ENCODE measurements at places on chromosomes 6 and 20. TPM values are rescaled to one million over a fixed set of nuclear protein-coding genes. Genes with fewer than 3 reads are reported as not detected.

The TMC2 gene
- total RNA-seq, result not detected

DNA sequence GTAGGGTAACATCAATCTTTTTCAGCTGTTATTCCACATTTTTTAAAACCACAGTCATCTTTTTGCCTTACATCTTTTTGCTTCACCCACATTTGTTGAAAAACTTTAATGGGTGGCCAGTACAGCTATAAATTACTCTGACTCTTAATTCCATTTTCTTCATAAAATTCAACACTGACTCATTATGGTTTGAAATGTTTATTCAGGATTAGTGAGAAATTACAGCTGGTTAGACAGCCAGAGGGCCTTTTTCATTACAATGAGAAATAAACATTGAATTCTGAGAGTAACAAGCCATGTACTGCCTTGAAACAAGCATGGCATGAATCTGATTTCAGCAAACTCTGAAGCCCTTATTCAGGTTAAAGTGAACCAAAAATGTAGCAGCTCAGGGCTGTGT, 19.5 kb downstream of the NDUFAF4 start:
- ATAC-seq, result no peak

DNA sequence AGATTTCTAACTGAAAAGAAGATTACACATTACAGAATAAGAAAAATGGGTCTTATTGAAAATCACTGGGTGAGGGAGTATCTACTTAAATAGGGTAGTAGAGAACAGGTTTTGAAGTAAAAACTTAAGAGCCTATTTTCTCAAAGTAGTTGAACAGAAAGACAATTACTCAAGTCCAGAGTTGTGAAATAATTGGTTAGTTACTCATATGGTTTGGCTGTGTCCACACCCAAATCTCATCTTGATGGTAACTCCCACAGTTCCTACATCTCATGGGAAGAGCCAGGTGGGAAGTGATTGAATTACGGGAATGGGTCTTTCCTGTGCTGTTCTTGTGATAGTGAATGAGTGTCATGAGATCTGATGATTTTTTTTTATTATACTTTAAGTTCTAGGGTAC, 1035.3 kb upstream of the GJE1 start:
- no peak for ATAC-seq

- ATAC-seq, result no peak
Observed at GRCh38 chr6:111342913-111343312, 140.1 kb downstream of the REV3L start.

Data from esophagus mucosa (tissue), 1 donor.